Glomerular endothelial cell (primary cell): ENCODE measurements at places on chromosomes 1 and 21. TPM values are rescaled to one million over a fixed set of nuclear protein-coding genes. Genes with fewer than 3 reads are reported as not detected.

GRCh38 chr1:181073638-181074037, 14.9 kb upstream of the IER5 start:
- DNase-seq: no peak

DNA sequence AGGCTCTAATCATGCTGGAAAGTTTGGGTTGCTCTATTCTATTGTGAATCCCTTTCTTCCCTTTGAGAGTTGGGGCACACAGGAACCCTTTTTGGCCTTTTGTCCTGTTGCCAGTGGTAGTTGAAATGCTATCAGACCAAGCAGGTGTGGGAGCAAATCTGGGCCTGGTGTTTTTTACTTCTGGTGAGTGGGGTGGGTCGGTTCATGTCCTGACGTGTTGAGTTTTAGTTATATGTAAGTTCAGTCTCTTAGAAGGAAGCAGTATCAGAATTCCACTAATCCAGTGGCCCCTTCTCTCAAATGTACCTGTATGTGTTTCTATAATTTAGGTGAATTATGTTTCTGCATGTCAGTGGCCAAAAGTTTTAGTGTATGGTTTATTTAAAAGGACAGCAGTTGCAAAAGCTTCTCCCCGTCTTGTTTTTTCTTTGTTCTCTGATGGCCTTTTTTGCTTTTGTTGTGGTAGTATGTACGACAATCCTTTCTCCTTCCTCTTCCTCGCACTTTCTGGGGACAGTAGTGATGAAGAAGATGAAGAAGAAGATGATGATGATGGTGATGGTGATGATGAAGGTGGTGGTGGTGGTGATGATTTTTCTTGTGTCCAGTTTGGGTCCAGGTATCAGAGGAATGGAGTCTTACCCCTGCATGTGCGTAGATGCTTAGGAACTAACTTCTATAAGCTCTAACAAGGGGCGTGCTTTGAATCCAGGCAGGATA, 74.2 kb downstream of the UBE4B start:
- DNase-seq: no peak

GRCh38 chr1:109538827-109539555, 681 bp upstream of the GPR61 start:
- DNase-seq: no peak

FMO4 gene
- total RNA-seq: 0.88 and 2.1 TPM in 2 replicates

OTUD7B gene
- 11.3 and 14.3 TPM in 2 replicates for total RNA-seq
